ENCODE measurements at places on chromosomes 3 and 15.

DNA sequence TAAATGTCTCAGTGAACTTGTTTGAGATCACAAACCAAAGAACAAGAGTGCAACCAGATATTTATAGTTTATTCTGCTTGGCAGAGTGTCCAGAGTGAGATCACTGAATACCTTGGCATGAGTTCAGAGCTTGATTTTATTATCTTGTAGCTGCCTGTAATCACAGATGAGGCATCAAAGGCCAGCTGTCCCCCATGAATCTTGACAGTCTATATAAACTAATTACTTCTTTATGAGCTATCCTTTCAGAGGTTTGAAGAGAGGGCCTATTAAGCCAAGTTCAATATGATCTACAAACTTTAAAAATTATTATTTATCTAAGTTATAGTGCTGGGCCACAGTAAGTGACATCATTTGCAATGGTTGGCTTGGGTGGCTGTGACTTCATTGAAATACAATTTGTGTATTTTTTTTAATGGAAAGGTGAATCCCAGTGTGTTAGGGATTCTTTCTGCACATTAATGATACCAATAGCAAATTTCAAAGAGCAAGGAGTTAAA, 251.5 kb downstream of the CLSTN2 start:
- DNase-seq = no peak

DNA sequence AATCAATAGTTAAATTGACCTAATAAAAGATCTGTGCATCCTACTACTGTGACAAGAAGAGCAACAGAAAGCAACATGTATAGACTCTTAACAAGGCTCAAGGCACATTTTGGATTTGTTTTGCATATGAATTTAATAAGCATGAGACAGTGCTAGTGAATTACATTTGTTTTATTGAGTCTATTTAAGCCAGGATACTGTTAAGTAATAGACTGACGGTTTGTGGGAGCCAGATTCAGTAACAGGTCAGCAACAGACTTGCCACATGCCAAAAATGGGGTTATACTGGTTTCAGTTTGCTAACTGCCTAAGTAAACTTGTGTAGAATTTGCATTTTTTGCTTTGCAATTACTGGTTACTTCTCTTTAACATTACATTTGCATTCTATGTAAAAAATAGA, 54.0 kb downstream of the MBNL1 start:
- DNase-seq = no peak

DNA sequence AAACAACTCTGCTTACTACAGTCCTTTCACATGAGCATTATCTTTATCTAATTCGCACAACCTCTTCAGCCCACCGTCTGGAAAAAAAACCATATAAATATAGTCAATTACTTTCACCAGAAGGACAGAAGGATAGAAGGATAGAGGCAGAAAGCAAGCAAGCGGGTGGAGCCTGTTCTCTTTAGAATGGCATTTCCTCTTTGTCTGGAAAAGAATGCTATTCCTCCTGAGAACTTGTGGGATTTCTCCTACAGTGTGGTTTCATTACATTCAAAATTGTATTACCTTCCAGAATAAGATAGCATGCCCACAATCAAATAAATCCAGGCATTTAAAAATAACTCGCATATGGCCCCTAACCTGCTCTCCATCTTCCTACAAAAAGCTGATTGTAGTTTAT, 23.1 kb downstream of the SLC30A4 start:
- DNase-seq = no peak

GRCh38 chr3:108092501-108092900, 1.7 kb upstream of the CD47 start:
- DNase-seq = no peak

DNA sequence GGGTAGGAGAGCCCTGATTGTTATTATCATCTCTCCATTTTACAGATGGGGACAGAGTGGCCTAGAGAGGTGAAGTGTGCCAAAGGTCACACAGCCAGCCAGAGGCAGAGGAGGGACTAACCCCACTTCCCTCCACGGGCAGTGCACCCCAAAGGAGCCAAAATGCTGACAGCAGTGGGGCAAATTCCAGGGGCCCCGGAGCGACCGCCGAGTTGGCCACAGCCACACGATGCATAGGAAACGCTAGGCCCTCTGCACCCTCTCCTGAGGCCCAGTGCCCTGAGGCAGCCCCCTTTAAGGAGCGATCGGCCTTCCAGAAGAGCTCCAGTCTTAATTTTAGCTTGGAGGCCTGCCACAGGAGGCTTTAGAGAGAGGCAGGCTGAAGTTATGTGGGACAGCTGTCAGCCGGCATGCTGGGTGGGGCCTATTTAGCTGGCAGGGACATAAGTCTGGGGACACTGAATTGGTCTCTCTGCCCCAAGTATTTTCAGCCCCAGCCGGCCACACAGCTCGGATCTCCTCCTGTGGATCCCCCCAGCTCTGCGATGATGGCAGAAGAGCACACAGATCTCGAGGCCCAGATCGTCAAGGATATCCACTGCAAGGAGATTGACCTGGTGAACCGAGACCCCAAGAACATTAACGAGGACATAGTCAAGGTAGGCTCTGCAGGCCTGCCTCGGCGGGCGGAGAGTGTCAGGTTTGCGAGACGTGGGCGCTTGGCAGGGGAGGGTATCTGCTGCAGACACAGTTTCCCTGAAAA, at the start of gene CAV3:
Gene CAV3 (plus strand): TSS at position 471 of the 763 bp plus-strand sequence. CDS start 75 bp downstream, at position 546.
- DNase-seq = no peak

GRCh38 chr3:53184701-53185100, 23.7 kb downstream of the PRKCD start:
- no peak for DNase-seq

GRCh38 chr15:68034081-68034480, 20.0 kb upstream of the PIAS1 start:
- DNase-seq = no peak

DNA sequence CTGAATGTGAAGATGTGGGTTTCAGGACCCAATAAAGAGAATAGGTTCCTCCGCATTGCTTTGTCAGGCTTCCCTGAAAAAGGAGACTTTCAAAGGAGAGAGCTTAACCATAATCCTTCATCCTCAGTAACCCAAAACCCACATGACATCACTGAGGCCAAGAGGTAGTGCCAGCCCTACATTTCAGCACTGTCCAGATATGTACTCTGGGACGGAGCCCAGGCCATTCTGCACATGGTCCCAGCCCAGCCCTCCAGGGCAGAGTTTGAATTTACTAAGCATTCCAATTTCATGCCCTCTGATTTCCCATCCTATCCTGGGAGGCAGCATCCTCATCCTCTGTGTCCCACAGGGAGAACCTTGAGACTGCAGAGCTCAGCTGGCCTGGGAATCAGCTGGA, 210.5 kb downstream of the GABRB3 start:
- DNase-seq = no peak

DNA sequence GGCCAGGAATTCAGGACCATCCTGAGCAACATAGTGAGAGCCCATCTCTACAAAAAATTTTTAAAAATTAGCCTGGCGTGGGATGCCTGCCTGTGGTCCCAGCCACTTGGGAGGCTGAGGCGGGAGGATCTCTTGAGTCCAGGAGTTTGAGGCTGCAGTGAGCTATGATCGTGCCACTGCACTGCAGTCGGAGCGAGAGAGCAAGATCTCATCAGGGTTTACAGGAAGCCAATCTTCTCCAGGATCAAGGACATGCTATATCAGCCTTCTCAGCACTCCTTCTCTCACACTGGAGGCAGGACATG, 451 bp upstream of the STOML1 start:
- DNase-seq = no peak

- DNase-seq = no peak
These were observed 124.8 kb downstream of the TMCC1 start for GRCh38 chr3:129768728-129769127.

DNA sequence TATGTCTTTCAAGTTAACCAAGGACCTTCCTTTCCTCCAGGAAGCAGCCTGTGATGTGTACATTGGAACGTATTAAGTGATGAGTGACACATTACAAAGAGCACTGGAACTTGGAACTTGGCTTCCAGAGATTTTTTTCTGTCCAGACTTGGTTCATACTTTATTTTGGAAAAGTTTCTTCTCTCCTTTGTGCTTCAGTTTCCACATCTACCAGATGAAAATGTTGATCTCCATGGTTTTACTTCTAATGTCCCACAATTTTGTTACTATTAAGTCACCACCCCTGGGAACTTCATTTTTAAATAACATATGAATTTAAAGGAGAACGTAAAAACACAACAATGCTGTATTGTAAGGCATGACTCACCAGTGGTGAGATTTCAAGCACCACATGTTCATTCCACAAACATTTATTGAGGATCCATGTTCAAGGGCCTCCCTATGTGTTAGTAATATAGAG, 290.7 kb upstream of the LMCD1 start:
- no peak for DNase-seq

DNA sequence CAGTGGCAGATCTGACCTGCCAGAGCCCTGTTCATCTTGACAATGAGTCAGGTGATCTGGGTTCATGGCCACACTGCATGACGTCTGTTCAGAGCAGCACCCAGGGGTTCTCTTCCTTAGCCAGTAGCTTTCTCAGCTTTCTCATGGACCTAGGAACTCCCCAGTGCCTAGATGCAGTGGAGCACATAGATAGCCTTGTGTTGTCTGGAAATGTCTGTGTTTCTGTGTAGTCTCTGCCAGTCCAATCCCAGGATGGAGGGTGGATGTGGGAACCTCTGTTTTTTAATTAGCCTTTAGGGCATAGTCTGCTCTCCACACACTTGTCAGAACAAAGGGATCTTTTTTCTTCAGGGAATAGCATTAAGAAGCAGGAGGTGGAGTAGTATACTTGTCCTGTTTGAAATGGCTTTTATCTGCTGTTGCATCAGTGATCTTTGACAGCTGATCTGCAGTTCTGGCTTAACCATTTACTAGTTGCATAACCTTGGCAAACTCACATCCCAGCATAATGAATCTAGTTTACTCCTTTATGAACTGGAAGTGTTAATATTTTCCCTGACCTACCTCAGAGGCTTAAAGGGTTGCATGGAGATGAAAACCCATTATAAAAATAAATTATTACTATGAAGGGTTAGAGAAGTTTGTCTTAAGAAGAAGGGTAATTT, 16.1 kb upstream of the CACNA1D start:
- no peak for DNase-seq

DNA sequence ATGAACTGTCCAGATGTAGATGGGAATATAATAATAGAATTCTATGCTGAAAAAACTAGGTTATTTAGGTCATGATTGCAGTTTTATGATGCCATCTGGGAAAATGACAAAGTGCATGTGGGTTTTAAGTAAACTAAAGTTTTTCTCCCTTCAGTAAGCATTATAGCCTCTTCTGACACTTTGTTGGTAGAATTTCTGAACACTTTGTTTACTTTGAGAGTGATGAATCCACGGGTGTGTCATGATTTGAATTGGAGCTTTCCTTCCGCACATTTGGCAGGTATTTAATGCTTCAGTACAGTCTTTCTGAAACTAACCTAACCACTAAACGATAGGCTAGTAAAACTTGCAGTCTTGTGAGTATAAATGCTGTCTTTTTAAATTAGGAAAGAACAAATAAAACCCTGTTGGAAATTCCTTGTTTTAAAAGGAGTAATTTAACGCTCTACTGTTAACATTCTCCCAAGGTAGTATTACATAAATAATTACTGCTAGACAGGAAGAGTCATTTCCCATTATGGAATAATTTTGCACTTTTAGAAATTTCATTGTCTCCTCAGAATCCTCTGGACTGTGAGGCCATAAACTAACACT, 7.0 kb downstream of the FILIP1L start:
- DNase-seq = no peak

GRCh38 chr3:133210656-133211055, 172.5 kb downstream of the TMEM108 start:
- no peak for DNase-seq

GRCh38 chr3:22244761-22245521, 493.9 kb upstream of the ZNF385D start:
- no peak for DNase-seq

DNA sequence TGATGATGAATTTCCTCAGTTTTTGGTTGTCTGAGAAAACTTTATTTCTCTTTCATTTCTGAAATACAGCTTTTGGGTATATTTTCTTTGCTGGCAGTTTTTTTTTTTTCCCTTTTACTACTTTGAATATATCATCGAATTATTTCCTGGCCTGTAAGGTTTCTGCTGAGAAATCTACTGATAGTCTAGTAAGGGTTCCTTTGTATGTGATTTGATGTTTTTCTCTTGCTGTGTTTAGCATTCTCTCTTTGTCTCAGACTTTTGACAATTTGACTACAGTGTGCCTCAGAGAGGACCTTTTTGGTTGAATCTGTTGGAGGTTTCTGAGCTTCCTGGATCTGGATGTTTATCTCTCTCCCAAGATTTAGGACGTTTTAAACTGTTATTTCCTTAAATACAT, 336.0 kb downstream of the CACNA2D3 start:
- DNase-seq = no peak

DNA sequence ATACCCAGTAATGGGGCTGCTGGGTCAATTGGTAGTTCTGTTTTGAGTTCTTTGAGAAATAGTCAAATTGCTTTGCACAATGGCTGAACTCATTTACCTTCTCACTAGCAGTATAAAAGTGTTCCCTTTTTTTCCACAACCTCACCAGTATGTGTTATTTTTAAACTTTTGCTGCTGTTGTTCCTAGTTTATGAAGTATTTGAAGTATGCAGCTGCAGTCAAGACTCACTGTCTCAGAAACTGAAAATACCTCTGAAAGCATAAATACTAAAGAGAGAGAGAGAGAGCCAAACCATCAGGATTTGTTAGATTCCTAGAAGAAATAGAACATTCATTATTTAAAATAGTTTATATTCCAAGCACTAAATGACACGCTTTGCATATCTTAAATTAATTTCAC, 764.2 kb downstream of the NTRK3 start:
- no peak for DNase-seq

- DNase-seq = no peak
These were observed 2.7 kb downstream of the ARPP21 start for GRCh38 chr3:35641920-35642527.

All from activated CD8-positive, alpha-beta memory T cell treated with anti-CD3 and anti-CD28 coated beads for 1 hour (primary cell).